T-helper 17 cell (primary cell): ENCODE measurements at places on chromosomes 7 and 10.

GRCh38 chr10:74383642-74384041, 232.6 kb downstream of the ADK start:
- DNase-seq: no peak

- DNase-seq: peak; percentile 33
Observed at GRCh38 chr7:151018421-151019129, 5.7 kb downstream of the ATG9B start.

DNA sequence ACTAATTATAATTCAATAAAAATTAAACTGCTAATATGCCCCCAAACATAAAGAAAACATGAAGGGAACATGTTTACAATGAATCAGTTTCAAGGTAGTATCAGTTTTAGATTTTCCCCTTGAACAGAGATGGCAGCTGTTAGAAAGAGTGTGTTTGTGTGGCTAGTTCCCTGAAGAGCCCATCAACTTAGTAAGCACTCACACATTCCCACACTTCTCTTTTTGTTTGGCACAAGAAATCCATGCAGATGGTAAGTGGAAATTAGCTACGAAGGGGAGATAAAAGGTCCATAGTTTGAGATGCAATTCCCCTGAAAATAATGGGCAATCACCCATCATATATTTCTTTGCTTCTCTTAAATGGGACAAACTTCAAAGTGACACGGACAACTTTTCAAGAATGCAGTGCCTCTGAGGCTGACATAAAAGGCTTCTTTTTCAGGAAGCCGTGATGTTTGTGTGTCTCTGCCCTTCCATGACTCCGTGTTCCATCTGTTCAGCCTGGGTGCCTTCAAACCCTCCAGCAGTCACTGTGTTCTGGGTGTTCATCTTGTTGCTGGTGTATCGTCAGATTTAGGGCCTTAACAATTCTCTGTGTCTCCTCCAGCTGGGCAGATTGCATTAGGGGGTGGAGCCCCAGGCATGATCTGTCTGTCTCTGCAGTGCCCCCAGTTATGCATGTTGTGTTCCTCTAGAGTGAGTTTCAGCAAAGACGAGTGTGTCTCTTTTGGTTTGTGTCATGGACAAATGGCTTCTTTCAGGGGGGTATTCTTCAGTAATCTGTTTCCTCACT, 259.5 kb upstream of the NPY start:
- no peak for DNase-seq

- no peak for DNase-seq
Observed at GRCh38 chr7:55107946-55108345, 89.1 kb downstream of the EGFR start.

DNA sequence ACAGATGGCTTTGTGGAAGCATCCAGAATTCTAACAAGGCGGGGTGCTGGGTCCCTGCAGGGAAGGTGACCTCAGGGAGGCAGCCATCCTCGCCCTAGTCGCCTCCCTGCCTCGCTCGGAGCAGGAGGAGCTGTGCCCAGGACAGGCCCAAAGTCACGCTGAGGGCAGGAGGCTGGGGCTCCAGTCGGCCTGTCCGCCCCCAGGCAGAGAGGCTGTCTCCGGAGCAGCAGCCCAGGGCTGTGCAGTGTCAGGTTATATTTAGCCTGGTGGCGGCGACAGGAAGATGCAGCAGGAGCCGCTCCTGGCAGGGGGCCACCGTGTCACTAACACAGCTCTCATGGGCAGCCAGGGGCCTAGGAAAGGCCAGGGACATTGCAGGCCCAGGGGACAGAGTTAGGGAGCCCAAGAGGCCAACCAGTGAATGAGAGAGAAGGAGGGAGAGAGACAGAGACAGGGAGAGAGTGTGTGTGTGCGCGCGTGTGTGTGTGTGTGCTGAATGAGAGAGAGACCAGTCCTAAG, 13.5 kb downstream of the KCNH2 start:
- DNase-seq: no peak
